Fibroblast of skin of right quadriceps (primary cell): ENCODE measurements at places on chromosomes 7 and 10.

GRCh38 chr7:103292122-103292521, 5.1 kb upstream of the PMPCB start:
- no peak for DNase-seq

GRCh38 chr10:35446439-35446838, 110.1 kb downstream of the CCNY start:
- DNase-seq, result no peak

DNA sequence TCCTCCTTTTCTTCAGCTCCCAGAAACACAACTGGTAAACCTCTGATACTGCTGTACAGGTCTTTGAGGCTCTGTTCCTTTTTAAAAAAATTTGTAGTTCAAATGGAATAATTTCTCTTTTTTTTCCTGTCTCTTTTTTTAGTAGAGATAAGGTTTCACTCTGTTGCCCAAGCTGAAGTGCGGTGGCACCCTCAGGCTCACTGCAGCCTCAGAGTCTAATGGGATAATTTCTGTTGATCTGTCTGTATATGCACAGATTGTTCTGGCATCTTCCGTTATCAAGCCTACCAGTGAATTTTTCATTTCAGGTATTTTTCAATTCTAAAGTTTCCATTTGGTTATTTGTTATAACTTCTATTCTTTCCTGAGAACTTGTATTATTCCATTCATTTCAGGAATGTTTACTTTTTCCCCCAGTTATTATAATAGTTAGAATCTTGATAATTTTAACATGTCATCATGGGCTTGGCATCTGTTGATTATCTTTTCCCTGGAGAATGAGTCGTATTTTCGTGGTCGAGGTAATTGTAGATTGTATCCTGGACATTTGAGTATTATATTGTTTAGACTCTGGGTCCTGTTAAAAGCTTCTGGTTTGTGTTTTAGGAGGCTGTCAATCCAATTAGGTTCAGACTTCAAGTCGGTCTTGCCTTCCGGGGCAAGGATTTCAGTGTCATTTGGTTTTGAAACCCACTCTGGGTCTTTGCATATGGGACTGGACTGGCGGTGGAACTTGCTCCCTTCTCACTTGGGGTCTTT, 24.5 kb downstream of the CRCP start:
- DNase-seq, result peak; percentile 54

GRCh38 chr10:117656385-117657367, 114.1 kb downstream of the EMX2 start:
- DNase-seq, result no peak

DNA sequence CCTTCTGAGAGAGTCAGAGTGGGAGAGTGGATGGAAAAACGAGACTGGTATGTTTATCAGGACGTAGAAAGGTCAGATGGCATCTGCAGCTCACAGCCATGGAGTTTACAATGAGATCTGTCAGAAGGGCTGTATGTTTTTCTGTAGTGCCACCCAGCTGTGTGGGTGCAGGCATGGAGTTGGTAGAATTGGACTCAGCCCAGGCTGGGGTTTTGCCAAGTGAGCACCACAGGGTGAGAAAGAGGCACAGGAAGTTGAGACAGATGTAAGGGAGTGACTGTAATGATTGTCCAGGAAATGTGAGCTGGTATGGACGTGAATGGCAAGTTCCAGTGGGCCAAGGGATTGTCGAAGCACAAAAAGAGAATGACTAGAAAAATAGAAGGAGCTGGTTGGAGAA, 9.1 kb upstream of the ZYX start:
- no peak for DNase-seq
